Hematopoietic multipotent progenitor cell (in vitro differentiated cells): ENCODE measurements at places on chromosomes 2 and 18.

DNA sequence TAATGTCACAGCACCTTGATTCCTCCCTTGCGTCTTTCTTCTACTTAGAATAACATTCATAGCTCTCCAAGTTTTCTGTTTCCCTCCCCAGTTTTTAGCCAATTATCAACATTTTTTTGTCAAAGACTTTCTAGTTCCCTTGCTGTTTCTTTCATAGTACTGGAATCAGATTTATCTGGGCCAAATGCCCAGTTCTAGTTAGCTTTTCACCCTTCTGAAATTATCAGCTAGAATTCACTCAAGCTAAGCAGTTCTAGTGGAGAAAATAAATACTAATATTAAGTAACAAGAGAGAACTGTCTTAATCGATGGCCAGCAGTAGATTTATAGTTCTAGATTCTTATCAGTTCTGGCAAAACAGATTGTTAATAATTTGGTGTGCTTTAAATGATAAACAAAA, 36.2 kb downstream of the EFEMP1 start:
- DNase-seq = no peak

DNA sequence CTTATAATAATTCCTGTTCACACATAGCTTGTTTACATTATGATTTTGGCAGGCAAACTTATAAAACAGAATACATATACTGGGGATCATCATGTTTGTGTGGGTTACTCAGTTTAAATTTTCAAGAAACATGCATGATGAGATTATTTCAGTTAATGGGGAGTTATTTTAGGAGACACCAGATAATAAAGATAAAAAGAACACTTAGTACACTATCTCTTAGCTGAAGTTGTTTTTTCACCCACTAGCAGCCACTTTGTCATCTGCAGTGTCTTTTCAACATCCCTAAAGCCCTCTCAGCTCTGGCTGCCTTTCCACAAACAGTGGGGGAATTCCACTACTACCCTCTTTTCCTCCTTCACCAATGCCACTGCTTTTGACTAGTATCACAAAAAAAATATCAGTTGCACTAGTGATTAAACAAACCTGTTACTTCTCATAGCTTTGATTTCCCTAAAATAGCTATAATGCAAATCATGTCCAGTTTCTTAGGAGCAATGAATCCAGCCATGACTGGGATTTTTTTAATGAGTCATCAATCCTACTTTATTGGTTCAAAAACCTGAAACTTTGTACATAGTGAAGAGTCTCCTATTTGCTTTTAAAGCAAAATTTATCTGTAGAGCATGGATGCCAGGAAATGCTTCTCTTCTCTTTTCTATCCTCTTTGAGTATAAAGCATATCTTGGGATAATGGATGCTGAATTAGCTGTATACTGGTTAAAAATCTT, 156.7 kb upstream of the TFPI start:
- DNase-seq = no peak

DNA sequence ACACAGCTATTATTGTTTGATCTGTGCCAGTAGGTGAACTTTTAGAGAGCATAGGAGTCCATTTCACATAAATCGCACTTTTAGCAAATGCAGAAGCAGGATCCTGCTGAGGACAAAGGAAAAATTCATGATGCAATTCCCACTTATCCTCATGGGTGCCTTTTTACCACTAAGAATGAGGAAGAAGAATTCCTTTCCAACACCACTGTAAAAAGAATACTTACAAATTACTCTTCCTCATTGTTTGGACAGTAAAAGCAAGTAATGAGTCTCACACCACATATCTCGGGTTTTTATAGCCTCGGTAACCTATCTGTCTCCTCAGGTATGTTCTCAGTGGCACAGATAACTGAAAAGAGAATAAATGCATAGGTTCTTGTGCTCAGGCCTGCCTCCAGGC, 238.5 kb downstream of the MTX2 start:
- no peak for DNase-seq

- DNase-seq = no peak
Measured at GRCh38 chr2:26873286-26873983, 25.5 kb downstream of the DPYSL5 start.

GRCh38 chr18:9433671-9434121, 41.6 kb upstream of the RALBP1 start:
- peak; percentile 77 for DNase-seq

DNA sequence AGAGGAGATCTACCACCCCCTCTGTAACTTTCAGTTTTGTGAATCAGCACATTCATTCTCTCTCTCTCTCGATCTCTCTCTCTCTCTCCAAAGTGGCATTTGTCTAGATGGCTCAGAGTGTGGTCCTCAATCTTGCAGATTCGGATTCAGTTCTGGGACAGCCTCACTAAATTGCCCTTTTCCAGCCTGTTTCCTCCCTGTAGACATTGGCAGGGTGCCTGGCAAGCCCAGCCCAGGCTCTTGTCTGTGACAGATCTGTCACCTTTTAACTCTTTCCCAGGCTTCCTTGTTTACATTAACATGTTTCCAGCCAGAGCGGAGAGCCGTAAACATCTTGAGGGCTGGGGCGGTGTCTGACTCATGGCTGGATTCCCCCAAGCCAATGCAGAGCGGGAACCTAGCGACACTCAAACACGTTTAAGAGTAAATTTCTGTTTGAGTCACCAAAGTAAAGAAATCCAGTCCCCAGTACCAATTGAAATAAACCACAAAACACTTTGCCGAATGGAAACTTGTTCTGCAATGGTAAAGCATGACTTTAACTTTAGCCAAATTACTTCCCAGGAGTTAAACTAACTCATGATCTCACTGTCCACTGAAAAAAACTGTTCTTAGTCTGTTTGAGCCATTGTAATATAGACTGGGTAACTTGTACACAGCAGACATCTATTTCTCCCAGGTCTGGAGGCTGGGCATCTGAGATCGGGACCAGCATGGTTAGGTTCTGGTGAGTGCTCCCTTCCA, 6.6 kb upstream of the CYP27C1 start:
- DNase-seq = no peak

- DNase-seq = peak; percentile 55
Measured at GRCh38 chr2:233053928-233054784, 6.0 kb upstream of the INPP5D start.

- DNase-seq = no peak
Measured at GRCh38 chr2:200329384-200329783, 22.9 kb downstream of the SPATS2L start.

- DNase-seq = no peak
Measured at GRCh38 chr2:239640210-239640609, 239.4 kb upstream of the HDAC4 start.

GRCh38 chr2:128384956-128385355, 66.3 kb upstream of the HS6ST1 start:
- DNase-seq = no peak

DNA sequence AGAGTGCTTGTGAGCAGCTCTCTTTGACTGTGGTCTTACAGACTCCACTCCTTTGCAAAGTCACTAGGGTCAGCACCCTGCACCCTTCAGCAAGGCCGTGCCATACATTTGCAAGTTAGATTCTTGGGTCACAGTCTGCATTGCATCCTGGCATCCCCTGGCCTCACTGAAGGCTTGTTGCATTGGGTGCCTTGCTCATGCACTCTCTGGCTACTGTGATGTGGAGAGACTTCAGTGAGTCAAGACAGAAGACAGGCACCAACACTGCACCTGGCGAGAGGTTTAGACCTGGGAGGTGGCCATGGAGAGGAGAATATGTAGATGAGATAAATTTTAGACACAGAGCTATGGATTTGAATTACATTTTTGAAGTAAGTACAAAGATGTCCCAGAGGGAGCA, 146.4 kb upstream of the COPS8 start:
- no peak for DNase-seq

DNA sequence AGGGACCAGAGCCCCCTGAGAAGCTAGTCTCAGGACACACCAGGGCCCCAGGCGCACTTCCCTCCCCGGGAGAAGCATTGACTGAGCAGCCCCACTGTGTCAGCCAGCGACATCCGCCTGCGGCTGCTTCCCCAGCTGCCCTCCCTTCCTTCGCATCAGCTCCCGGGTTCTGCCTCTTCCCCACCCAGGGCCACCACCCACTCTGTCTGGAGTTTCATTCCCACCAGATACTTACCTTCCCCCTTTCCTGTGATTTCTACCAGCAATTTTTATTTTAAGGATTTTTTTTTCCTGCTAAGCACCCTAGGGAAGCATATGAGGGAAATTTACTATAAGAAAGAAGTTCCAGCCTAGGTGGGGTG, 99.2 kb downstream of the SMAD7 start:
- no peak for DNase-seq

DNA sequence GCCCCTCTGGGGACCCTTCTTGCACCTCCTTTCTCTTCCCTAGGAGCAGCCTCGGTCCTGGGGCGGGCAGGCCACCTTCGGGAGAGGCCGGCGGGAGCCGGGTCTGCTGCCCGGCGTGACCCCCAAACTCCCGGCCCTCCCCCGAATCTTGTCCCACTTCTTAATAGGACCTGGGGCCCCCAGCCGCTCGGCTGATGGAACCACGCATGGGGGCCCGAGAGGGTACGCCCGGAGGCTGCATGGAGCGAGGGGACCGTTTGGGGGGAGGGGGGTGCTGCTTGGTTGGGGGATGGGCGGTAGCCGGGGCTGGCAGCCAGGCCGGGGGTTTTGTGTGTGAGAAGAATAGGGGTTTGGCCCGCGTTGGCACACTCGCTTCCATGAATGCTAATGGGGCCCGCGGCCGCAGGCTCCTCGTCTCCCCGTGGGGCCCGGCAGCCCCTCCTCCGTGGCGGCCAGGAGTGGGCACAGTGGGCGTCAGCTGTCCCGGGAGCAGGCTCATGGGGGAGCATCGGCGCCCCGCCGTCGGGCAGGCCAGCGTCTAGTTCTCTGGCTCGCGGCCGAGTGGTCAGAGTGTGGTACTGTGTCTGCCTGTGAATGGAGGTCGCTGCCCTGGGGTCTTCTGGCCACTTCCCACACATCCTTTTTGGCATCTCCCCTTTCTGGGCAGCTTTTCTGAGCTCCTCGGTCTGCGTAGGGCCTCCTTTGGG, 1.0 kb downstream of the GAREM2 start:
- no peak for DNase-seq

DNA sequence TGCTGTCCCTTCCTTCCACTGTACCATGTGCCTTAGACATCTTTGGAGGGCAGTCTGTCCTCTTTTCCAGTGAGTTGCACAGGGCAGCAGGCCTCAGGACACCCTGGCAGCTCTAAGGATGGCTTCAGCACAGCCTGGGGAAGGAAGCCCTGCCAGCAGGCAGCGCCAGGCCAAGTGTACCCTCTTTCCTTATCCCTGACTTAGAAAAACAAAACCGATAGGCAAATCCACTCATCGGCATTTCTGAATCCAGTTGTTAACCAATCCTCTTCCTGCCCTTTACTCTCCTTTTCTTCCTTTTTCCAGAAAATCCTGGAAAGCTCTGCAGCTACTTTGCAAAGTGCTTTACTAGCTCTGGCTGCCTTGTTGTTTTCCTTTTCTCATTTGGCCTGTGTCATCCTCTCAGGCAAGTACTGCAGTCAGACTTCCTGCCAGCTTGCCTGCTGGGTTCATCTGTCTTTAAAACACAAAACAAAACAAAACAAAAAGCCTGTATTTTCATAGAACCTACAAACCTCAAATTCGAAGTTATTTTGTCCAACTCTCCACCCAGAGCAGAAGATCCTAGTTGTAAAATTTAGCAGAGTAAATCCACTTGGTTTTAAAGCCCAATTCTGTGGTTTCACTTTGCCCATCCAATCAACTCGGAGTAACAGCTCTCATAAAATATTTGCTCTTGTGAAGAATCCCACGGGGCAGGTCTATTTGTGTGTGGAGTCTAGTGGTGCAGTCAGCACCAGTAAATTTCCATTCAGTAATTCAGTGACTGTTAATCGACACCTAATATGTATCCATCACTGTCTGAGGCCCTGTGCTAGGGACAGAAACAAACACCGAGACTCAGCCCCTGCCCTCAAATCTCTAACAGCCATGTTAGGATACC, 45.2 kb downstream of the PCBP1 start:
- peak; percentile 70 for DNase-seq

- no peak for DNase-seq
Measured at GRCh38 chr18:55018602-55019001, 59.3 kb upstream of the CCDC68 start.

GRCh38 chr2:205119136-205119535, 563.2 kb upstream of the NRP2 start:
- DNase-seq = no peak

DNA sequence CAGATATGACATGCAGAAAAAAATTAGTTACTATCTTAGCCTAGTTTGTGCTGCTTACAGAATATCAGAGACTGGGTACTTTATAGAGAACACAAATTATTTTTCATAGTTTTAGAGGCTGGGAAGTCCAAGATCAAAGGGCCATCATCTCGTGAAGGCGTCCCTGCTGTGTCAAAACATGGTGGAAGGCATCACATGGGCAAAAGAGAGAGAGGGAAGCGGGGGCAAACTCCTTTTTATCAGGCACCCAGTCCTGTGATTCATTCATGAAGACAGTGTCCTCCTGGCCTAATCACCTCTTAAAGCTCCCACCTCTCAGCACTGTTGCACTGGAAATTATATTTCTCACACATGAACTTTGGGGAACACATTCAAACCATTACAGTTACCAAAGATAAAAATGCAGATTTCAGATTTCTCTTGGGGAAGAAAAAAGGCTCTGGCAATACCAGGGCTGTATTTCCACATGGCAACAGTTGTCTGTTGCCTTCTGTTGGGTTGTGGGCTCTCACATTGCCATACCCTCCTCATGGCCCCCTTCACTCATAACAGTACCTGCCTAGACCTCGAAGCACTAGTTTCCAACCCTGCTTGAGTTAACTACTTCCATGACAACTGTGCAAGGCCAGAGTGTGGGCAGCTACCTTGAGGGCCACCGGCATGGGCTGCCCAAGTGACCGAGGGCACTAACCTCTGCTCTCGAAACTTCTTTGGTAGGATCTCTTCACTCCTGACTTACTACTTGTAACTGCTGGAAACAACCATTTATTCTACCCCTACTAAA, 2.7 kb upstream of the ACTR3 start:
- no peak for DNase-seq

DNA sequence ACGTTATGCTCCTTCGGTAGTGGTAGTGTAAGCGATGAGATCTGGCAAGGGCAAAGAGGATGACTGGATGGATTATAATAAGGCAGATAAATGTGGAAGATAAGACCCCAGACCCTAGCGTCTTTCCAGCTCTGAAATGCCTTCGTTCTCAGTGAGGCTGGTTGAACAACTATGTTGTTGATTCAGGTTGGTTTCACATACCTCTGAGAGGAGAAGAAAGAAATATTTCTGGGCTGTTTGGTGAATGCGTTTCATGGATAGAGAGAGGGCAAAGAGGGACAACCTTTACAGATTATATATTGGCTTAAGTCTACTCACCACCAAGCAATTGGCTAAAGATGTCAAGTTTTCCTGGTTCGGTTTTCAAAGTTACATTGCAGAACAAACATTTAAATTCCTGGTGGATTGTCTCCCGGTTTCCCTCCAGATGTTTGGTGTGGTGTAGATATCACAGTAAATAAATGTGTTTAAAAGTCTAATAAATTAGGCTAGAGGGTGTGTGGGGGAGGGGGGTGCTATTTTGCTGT, 190.1 kb upstream of the GLI2 start:
- DNase-seq = no peak

GRCh38 chr2:55061523-55062344, 11.5 kb upstream of the RTN4 start:
- no peak for DNase-seq
